Urinary bladder (tissue), 4 donors: ENCODE measurements at places on chromosomes 3 and 15. TPM values are rescaled to one million over a fixed set of nuclear protein-coding genes. Genes with fewer than 3 reads are reported as not detected.

Gene ROPN1
- not detected for total RNA-seq

Gene RBMS3
- total RNA-seq = 136 TPM

Gene LEKR1
- 2.7 TPM for total RNA-seq

Gene SYNPR
- total RNA-seq = 0.95 TPM

Gene FOXL2
- total RNA-seq = not detected

Gene P2RY12
- 5.3 TPM for total RNA-seq

Gene PLD1
- total RNA-seq = 43.3 TPM

Gene HES1
- total RNA-seq = 71.2 TPM

Gene POC1A
- total RNA-seq = 4.2 TPM
